ENCODE measurements at places on chromosomes 1 and 21.

- no peak for DNase-seq
Observed at GRCh38 chr1:174519844-174520243, 72.1 kb downstream of the GPR52 start.

GRCh38 chr1:167683226-167683625, 38.6 kb upstream of the MPZL1 start:
- no peak for DNase-seq

DNA sequence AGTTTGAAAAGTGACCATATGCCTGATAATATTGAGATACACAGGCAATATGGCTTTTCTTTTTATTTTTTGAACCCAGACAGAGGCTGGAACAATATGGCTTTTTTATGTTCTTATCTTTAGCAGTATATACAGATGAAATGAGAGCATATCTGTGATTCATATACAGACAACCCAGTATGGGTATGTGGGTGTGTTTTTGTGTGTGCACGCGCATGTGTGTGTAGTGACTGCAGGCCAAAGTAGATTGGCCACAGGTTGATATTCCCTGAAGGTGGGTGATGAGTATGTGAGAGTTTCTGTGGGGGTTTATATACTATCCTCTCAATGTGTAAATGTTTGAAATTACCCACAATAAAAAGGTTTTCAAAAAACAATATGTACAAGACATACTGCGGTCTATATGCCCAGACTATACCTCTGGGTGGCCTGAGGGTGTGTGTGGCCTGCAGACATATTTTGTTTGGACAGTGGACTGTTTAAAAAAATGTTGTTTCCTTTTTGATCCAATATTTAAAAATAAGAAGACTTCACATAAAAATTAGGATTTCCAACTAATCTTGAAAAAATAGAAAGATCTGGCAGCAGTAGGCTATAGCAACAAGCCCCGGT, 26.3 kb upstream of the TIAM1 start:
- no peak for DNase-seq

- no peak for DNase-seq
Observed at GRCh38 chr1:84479998-84480397, 932 bp downstream of the RPF1 start.

DNA sequence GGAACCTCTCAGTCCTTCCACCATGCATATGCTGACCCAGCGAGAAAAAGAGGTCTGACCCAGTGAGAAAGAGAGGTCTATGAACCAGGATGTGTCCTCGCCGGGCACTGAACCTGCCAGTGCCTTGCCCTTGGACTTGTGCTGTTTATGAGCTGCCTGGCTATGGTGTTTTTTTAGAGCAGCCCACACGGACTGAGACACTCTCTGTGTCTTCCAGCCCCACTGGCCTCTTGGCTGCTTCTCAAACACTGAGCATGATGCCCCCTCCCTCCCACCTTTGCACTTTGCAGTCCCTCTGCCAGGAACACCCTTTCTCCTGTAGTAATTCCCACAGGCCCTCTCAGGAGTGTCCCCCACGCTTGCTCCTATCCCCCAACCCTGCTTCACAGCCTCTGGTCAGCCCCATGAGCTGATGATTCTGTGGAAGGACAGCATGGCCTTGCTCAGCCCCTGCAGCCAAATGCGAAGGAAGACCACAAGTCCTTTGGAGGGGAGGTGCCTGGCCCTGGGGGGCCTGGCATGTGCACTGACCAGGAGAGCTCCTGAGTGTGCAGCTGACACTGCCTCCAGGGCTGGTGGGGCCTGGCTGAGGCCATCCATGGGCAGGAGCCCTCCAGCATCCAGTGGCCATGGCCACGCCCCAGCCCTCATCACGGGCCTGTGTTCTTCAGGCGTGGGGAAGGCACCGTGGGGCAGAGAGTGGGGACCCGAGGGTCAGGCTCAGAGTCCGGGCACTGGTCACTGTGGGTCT, 23.8 kb downstream of the WNT3A start:
- DNase-seq, result no peak

DNA sequence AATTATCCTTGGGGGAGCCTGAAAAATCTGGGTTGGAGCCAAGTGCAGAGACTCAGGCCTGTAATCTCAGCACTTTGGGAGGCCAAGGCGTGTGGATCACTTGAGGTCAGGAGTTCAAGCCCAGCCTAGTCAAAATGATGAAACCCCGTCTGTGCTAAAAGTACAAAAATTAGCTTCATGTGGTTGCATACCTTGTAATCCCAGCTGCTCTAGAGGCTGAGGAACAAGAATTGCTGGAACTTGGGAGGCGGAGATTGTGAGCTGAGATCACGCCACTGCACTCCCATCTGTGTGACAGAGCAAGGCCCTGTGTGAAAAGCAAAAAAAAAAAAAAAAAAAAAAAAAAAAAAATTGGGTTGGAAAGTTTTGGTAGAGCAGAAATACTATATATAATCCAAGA, 1563.6 kb upstream of the PRMT6 start:
- no peak for DNase-seq

DNA sequence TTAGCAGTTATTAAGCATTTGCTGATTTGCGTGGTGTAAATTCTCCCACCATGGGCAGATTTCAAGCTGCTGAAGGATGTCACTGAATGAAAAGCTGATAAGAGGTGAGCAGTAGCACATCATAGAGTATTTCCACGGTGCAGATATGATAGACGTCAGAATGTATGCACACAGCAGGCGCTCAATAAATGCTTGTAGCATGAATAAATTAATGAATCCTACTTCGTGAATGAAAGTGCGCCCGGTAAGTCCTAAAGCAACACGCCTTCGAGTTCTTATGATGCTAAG, 510 bp upstream of the UBIAD1 start:
- DNase-seq, result no peak

- no peak for DNase-seq
Observed at GRCh38 chr1:54024358-54024757, 6.4 kb upstream of the LDLRAD1 start.

GRCh38 chr1:184319879-184320278, 67.0 kb upstream of the C1orf21 start:
- DNase-seq, result no peak

DNA sequence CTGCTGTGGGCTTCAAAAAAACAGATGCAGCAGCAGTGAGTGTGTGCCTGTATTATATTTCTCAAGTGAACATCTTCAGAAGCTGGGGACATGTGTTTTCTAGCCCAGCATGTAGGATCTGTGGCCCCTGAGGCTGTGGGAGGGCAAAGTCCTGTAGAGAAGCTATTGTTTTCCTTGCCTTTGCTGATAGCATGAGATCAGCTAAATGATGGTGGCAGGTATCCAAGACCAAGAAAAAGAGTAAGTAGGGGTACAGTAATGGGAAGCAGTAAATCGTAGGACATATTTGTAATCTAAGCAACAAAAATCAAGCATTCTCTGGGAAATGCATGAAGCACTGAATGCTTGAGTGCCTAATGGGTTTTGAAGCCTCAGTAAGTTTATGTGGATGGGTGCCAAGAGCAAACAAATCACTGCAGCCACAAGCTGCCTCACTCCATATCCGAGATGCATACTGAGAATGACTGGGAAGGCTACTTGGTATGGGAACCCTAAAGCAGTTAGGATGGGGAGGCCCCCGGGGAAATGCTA, 98.3 kb downstream of the CD58 start:
- DNase-seq, result no peak

GRCh38 chr1:245788886-245789285, 634.1 kb downstream of the KIF26B start:
- DNase-seq, result no peak

DNA sequence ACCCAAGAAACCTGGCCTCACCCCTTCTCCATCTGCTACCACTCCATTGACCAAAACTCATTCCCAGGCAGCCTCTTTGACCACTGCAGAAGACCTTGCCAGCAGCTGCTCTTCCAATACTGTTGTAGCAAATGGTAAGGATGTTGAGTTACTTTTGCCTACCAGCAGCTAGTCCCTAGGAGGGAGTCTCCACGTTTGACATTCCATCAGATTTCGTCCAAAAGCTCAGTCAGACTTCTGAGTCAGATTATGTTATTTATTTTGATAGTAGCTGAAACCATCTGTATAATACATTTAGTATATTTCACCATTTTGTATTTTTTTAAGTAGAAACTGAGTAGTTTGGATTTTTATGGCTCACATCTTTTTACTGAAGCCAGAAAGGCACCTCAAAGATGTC, 51.5 kb upstream of the WNT2B start:
- no peak for DNase-seq

DNA sequence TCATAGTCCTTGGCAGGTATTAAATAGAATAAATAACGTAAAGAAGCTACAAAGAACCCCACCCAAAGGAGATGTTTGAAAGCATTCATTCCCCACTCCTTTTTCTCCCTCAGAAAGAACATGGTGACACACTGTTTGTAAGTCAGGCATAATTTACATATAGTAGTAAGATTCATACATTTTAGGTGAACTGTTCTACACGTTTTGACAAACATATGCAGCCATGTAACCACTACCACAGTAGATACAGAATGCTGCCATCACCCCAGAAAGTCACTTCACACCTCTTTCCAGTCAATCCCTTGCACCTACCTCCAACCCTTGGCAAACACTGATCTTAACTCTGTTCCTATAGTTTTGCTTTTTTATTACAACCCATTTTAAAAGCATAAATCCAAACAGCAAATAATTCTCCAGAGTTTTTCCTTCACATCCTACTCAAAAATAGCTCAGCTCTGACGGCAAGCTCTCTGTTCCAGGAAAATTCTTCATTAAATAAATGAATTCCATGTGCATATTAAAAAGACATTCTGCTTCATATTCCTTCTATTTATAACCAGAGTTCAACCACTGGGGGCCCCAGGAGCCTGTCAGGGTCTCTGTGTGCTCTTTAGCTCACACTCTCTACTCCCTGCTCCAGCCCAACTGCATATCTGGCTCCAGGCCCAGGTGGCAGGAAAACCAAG, 258.8 kb downstream of the PLPP3 start:
- DNase-seq, result no peak
